ENCODE measurements at places on chromosomes 2 and 18.

- no peak for DNase-seq
These were observed 21.5 kb upstream of the GNAL start for GRCh38 chr18:11667578-11667977.

GRCh38 chr2:96330407-96330806 lies 5.2 kb upstream of the NCAPH start:
- DNase-seq: no peak

GRCh38 chr2:213087040-213087439 lies 64.4 kb downstream of the IKZF2 start:
- DNase-seq: no peak

DNA sequence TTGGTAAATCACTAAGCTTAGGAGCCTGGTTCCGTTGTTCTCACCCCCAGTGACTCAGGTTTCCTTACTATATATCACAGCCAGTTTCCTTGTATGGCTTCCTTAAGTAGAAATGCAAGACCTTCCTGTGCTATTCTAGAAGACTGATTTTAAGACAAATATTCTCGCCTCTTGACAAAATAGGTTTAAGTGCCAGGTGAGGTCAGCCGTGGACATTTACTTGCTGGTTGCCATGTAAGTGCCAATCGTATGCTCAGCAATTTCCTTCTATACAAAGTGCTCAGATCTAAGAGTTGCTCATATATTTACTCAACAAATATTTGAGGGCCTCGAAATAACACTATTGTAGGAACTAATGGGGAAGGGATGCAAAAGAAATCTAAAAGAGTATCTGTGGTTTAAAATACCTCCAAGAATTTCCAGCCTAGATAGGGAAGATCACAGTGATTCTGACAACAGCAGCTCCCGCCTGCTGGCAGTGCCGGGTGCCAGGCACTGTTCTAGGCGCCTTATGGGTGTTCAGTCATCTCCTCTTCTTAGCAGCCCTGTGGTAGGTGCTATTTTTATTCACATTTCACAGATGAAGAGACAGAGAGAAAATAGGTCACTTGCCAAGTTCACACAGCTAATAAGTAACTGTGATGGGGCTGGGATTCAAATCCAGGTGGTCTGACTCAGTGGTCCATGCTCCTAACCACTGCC lies 95.3 kb upstream of the B3GNT7 start:
- DNase-seq: no peak
